CD4-positive, alpha-beta T cell treated with Interleukin-6 for 4 hours (primary cell): ENCODE measurements at places on chromosomes 11 and 22.
A peak's percentile ranks its signal among the peaks of the same experiment; 100 is the strongest.

DNA sequence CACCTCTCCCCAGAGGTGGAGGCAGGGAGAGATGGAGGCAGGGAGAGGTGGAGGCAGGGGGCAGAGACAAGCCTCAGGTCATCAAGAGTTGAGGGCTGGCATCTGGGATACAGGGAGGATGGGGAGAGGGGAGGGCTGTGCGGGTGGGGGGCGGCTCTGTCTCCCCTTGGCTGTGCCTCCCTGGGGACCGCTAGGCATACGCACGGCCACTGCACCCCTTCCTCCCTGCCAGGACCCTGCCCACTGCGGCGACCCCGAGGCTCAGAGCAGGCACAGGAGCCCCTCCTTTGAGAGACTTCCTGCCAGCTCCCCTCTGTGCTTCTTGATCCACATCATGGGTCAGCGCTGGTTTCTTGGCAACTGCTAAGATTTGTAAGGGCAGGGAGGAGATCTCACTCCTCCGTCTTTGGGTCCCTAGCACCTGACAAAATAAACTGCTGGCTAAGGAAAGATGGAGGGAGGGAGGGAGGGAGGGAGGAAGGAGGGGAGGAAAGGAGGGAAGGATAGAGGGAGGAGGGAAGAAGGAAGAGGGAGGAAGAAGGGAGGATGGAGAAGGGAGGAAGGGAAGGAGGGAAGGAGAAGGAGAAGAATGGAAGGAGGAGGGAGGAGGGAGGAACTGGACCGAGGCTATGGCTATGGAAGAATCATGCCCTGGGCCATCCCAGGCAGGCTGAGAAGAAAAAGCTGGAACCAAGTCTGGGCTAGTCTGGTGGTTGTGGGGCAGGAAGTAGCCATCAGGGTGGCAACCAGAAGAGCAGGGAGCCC is 18.5 kb downstream of the PRR33 start:
- DNase-seq: no peak

DNA sequence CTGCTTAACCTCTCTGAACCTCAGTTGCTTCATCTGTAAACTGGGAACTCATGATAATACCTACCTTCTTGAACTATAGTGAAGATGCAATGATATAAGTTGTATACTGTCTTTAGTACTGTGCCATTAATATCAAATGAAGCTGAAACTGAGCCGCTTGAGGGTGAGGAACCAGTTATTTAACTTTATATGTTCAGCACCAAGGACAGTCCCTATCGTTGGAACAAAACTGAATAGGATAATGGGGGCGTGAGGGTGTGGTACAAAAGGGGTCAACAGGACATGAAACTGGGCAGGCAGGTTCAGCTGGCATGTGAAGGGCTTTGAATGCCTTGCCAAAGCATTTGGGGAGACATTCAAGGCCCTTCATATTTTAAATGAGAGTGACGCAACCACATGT is 112.6 kb downstream of the C11orf91 start:
- no peak for DNase-seq

GRCh38 chr11:60343094-60343704 is 16.1 kb downstream of the MS4A6E start:
- no peak for DNase-seq

- DNase-seq: no peak
Observed at GRCh38 chr11:1699771-1700170, 2.8 kb downstream of the KRTAP5-6 start.

DNA sequence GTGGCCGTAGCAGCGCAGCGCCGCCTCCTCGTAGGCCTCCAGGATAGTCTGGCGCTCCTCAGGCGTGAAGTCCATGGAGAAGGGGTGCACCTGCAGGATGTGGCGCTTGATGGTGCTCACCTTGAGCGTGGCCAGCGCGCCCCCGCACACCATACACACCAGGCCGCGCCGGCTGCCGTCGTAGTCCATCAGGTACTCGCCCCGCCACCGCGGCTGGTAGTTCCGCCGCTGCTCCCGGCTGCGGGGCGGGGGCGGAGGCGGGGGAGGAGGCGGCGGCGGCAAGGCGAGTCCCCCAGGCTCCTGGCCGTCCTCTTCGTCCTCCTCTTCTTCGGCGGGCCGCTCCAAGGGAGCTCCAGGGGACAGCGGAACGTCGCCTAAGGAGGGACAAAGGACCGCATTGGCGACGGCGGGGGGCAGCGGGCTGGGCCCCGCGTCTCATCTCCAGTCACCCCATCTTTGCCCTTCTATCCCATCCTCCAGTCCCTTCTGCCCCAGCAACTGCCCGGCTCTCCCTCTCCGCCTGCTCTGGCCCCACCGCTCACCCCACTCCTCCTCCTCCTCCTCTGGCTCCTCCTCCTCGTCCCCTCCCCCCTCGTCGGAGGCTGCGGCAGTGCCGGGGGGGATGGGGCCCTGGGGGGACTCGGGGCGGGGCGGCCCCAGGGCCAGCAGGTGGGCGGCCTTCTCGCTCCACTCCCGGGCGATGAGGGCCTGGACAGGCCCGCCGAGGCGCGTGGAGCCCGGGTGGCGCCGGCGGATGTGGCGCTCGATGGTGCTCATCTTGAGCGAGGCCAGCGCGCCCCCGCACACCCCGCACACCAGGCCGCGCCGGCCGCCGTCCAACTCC is 4.9 kb downstream of the ZFTA start:
- no peak for DNase-seq

DNA sequence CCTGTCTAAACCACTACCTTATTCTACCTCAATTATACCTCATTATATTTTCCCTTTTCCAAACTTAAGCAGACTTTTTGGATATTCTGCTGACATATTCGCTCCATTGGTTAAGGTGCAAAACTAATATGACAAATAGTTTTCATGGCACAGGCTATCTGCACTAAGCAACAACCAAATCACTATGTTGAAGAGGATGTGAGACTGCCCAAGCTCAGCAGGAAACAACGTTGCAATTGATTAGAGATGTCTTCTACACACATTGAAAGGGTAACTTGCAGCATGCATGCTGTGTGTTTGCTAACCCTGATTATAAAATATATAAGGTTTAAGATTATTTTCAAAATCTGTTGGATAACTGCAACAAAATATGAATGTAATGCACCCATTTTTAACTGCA is 61.6 kb downstream of the STK33 start:
- DNase-seq: no peak

GRCh38 chr11:38824573-38824972 is 2226.5 kb upstream of the RAG2 start:
- DNase-seq: no peak

DNA sequence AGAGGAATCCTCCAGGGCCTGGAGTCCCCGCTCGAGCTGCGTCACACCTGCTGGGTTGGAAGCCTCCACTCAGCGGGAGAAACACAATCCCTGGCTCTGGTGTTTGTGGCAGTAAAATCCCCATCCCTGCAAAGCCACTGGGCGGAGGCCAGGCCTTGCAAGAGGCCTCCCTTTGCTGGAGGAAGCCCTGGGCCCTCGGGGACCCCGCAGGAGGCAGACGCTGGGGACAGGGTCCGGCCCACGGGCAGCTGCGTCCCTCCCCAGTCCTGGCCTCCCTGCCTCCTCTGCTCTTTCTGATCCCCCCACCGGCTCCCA is 194.7 kb downstream of the BRD1 start:
- DNase-seq: no peak

GRCh38 chr22:32233091-32233490 is 22.1 kb downstream of the SLC5A4 start:
- DNase-seq: no peak

DNA sequence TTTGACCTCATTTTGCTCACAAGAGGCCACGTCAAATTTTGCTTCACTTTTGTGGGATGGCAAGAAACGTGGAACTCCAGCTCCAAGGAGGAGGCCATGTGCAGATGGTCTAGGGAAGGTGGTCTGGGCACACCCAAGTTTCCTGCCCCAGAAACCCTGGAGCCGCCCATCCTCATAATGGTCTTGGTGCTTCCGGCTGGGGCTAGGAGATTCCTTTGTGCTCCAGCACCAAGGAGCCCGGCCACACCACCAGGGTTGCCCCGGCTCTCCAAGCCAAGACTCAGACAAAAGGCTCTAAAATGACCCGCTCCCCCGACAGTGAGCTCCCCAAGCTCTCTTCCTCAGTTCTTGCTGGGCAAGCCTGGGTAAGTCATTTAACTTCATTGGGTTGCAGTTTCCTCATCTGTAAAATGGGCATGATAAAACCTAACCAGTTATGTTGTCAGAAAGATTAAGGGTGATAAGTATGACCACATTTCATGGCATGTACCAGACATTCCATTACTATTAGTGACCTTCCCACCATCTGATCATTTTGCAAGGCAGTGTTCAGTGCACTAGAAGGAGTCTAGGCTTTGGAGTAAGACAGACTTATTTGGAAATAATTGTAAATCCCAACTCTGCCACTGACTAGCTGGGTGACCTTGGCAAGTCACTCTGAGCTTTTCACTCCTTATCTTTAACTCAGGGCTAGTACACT is 23.3 kb downstream of the DKK3 start:
- no peak for DNase-seq

DNA sequence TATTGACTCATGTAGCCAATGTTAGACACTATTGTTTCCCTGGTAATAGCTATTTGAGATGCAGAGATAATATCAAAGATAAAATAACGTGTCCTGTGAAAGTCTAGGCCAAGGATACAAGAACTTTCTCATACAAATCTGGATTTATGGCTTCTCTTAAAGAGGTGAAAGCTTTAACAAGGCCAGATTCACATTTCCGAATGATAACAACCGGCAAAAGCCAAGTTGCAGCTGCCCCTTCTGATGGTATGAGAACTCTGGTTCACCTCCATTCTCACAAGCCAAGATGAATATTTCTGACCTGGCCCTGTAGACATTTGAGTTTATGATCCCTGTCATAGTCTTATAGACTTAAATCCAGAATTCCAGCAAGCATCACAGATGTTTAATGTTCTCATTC is 230.4 kb upstream of the ZC3H12C start:
- no peak for DNase-seq

DNA sequence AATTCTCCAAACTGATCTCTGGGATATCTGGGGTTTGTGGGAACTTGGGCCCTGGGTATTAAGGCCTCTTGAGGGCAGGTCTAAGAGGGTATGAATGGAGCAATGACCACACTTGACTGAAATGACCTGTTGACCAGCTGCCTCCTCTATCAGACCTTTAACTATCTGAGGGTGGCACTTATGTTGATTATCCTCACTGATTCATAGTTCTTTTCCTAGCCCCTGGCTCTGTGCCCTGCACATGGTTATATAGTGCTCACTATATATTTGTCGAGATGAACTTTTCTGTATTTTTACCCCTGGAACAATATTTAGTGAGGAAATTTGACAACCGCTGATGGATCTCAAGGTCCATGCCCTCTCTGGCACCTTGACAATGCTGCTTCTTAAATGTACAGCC is 305.5 kb upstream of the PLET1 start:
- DNase-seq: no peak

- no peak for DNase-seq
Observed at GRCh38 chr11:75158241-75158640, 7.3 kb downstream of the SLCO2B1 start.

DNA sequence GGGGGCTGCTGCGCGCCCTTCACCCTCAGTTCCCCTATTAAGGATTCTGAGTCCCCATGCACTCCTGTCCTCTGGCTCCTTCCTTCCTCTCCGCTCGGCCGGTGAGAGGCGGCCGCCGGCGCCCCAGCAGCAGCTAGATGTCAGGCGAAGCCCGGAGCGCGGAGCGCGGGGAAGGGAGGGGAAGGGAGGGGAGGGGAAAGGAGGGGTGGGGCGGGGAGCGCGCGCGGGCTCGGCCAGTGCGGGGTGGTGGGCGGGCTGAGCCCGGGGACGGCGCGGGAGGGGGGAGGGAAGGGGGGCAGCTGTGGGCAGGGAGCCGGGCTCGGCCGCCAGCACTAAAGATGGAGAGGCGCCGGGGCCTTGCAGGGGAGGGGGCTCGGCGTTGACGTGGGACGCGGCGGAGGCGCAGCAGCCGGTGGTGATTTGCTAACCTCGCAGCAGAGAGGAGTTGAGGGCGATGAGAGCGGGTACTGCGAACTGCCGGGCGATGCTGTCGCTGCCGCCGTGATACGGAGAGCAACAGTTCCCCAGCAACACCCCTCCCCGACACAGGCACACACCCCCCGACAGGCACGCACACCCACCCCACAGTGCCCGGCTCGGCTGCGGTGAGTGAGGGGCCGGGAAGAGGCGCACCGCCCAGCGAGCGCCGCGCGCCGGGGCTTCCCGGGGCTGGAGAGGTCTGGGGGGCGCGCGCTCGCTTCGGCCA is at the start of gene ZBTB16:
TSS of gene ZBTB16 (plus strand) at position 434 of the 706 bp plus-strand sequence. CDS start 3,590 bp downstream, outside the sequence.
- DNase-seq: peak; percentile 73

DNA sequence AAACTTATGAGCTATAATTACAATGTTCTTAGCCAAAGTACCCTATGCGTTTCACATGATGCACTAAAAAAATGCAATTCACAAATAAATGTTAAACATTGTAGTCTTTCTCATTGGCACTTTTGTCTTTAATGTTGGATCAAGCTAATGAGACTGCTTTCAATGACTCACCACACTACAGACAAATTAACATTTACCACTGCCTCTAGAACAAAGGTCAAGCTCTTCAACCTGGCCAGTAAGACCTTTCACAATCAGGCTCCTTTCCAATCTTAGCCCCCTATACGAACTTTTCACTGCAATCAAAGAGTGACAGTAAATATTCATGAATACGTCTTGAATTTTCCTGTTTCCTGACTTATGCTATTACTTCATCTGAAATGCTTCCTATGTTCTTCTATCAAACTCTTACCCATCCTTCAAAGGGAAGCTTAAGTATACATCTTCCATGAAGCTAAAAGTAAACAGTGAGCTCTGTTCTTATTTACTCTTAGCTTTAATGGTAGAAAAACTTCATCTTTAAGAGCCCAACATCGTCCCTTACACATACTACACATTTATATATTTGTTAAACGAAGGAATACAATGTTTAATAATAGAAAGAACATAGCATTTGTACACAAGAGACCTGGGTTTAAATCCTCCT is 326.6 kb upstream of the PITPNB start:
- DNase-seq: no peak
